ENCODE measurements at places on chromosomes 1 and 21.

GRCh38 chr1:244030481-244031040 is 20.5 kb upstream of the ZBTB18 start:
- DNase-seq: no peak

DNA sequence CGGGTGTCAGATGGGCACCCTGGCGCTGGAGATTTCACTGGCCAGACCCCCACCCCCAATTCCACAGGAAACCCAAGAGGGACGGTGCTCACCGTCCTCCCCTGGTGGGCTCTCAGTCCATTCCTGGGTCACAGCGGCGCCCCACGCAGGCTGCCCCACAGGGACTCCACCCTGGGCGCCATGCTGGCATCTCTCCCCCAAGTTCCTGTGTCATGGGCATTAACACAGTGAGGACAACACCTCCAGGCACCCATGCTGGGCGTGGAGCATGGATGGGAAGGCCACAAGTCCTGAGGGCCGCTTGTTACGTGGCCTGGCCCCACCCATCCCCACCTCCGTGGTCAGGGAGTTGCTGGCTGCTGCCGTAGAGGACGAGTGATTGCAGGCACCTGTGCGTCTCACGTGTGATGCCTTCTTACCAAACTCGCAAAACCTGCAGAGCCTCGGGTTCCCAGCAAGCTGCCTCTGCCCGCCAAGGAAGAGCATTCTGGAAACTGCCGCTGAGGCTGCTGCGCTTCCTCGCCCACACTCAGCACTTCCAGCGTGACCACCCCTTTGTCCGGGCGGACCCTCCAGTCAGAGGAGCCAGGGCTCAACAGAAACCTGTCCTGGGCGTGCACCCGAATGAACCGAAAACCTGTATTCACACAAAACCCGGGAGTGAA is 60.3 kb downstream of the SLX9 start:
- no peak for DNase-seq

- peak; percentile 31 for DNase-seq
These were observed 46.0 kb upstream of the FOXO6 start for GRCh38 chr1:41315146-41315822.

- DNase-seq: peak; percentile 18
These were observed 71.1 kb upstream of the CD34 start for GRCh38 chr1:207981976-207982375.

- DNase-seq: peak; percentile 67
These were observed 60.1 kb upstream of the DUSP10 start for GRCh38 chr1:221801773-221802516.

DNA sequence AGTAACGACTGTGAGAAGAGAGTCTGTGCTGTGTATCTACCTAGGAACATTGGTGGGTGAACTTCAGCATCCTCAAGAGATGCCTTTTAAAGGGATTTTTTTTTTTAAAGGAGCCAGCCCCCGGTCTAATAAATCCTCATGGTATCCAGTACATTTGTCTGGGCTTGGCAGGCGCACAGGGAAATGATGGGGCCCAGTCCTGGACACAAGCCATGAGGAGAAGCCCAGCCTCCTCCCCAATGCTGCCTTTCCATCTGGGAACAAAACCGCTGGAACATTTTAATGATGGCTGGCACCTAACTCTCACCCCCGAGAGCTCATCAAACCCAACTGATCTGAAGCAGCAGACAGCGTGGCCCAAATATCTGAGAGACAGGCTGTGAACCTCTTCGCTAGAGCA is 64.2 kb downstream of the ACOT7 start:
- no peak for DNase-seq

DNA sequence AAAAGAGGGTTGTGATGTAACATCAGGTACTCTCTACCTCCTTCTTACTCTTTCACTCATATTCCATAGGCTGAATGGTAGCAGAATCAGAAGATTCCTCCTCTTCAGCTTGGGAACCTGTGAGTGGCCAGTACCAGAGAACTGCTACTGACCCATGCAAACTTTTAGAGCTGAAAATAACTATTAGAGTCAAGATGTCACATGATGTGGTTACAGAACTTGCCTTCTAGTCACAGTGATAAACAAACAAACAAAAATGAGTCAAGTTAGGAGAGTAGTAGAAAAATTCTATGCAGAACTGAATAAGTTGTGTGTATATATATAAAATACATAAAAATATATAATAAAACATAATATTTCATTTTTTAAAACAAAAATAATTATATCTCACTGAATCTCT is 47.6 kb upstream of the RGS1 start:
- no peak for DNase-seq

GRCh38 chr1:70008660-70009059 is 196.7 kb downstream of the LRRC40 start:
- no peak for DNase-seq

DNA sequence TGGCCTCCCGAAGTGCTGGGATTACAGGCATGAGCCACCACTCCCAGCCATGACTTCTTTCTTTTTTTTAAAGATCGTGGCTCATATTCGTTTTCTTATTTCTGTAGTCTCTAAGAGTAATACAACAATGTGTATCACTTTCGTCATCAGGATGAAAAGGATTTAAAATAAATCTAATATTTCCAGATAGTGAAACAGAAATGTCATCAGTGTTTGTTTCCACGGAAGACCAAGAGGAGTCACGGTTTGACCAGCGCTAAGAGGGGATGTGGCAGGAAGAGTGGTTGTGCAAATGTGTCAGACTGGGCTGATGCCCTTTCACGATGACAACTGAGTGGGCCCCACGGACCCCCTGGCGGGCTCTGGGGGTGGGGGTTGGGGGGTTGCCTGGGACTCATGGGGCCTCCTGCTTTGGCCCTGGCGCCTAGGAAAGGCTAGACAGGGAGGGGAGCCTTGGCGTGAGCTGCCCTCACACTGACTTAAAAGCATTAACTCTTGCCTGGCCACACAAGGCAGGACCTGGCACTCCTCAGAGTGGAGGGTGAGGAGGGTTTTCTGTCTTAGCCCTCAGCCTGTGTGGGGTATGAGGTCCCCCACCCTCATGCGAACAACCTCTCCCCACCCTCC is 8.4 kb downstream of the SOX13 start:
- DNase-seq: no peak

- no peak for DNase-seq
These were observed 12.4 kb downstream of the SLC30A1 start for GRCh38 chr1:211566431-211567025.

GRCh38 chr21:42460391-42461184 is 35.4 kb downstream of the RSPH1 start:
- no peak for DNase-seq

All from EL (cell line).